ENCODE measurements at places on chromosomes 7 and 10.

DNA sequence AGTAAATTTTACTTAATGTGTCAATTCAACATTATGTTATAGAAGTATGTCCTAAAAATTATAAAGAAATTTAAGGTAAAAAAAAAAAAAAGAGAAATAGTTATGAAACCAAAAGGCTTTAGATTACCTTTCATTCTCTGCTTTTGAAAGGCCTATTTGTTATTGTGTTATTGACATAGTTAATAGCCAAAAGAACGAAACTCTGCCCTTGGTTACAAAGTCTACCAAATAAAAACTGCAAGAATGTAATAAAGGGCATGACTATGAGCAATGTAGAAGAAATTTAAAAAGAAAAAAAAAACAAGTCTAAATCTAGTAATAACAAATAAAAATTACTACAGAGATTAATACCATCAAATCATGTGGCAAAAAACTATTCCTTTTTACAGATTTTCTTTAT lies 10.6 kb downstream of the ACBD5 start:
- DNase-seq, result no peak

- DNase-seq, result no peak
Observed at GRCh38 chr10:32038777-32039176, 17.4 kb downstream of the KIF5B start.

- DNase-seq, result no peak
Observed at GRCh38 chr7:98014830-98015229, 24.8 kb upstream of the OCM2 start.

- no peak for DNase-seq
Observed at GRCh38 chr10:5949009-5949759, 28.2 kb downstream of the IL15RA start.

DNA sequence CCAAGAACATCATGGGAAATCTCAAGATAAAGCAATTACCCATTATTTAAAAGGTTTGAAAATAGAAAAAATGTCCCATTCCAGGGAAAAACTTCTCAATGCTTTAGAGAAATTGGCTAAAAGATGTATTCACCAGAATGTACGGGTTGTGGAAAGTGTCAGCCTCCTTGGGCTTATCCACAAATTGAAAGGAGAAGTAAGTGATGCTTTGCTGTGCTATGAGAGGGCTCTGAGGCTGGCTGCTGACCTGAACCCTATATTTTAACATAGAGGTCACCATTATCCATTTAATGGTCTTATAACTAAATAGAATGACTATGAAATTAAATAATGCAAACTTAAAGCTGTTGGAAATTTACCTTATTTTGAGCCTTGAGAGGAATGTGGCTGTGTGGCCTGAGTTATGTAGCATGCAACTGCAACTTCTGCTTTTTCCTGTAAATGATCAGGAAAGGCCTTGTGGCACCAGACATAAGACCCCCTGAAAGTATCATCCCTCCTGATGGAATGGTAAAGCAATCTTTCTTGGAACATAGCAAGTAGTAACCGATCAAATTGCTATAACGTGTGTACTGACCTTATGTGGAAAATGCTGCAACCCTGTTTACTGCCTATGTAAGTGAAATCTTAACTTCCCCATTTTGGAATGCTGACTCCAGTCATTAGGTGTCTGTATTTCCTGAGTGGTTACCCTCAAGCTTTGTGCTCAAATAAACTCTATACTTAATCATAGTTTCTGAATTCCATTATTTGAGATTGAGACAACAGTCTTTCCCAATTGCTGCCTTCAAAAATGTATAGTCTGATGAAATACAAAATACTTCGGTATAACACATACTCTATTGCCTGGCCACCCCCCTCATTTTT lies 6.9 kb downstream of the IFIT1B start:
- no peak for DNase-seq

DNA sequence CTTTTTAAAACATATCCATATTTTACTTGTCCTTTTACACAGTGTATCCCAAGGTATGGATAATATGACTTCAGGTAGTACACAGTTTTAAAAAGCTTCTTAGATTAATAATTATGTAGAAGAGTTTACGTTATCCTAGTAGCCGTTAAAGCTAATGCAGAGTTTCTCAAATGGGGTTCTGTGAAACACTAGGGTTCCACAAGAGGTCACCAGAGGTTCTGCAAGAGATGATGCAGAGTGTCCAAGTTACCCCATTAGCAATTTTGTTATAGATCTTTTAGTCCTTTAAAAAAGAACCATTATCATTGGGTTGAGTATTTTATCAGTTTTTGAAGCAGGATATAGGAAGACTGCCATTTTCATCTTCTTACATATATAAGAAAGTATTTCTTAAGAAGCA lies 298.9 kb upstream of the HPS1 start:
- no peak for DNase-seq

DNA sequence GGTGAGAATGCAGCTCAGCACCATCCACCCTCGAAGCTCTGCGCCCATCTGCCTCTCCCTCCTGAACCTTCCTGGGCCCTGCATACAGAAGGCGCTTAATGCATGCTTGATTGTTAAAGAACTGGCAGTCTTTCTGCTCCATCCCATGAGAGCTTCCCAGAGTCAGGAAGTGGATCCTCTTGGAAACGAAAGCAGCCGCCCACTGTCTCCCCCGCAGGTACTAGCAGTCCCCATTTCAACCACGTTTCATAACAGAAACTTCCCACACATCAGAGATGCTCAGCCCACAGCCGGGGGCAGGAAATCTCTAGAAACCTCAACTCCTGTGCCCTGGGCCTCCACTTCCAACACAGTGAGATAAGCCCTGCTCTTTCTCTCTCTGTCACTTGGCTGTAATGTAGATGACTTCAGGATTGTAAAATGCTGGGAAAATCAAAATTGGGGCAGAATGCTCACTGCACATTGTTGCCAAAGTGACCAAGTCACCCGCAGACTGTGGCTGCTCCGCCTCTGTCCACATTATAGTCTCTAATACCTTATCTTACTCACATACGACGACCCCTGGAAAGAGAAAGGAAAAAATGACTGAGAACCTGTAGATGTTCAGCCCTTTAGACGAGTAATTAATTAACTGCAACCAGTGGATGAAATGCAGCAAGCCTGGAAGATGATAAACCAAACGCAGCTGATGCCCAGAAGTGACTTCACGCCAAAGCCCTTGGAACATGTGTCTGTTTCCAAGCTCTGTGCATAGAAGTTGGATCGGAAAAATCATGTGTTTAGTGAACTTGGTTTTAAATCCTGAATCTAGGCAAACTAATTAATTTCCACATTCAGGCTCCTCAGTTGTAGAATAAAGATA lies 28.5 kb downstream of the GSDME start:
- no peak for DNase-seq

DNA sequence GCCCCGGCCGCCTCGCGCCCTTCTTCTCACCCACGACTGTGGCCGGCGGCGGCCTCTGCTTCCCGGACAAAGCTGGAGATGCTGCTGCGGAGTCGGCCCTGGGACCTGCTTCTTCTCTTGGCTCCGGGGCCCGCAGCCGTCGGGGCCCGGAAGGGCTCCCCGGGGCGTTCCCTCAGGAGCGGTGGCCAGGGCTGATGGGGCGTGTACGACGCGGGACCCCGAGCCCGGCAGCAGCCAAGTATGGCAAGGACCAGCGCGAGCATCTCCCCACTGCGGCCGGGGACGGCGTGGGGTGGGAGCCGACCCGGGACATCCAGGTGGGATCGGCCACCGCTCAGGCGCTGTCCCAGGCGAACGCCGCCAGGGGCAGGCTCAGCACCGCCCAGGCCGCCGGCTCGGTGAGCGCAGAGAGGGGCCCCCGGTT lies 27.6 kb upstream of the BMS1 start:
- no peak for DNase-seq

- no peak for DNase-seq
Observed at GRCh38 chr10:112959207-112959838, 9.3 kb downstream of the TCF7L2 start.

GRCh38 chr7:142579946-142580345 lies 169.3 kb upstream of the PRSS1 start:
- DNase-seq, result no peak

- no peak for DNase-seq
Observed at GRCh38 chr7:117807676-117808075, 65.6 kb downstream of the CTTNBP2 start.

DNA sequence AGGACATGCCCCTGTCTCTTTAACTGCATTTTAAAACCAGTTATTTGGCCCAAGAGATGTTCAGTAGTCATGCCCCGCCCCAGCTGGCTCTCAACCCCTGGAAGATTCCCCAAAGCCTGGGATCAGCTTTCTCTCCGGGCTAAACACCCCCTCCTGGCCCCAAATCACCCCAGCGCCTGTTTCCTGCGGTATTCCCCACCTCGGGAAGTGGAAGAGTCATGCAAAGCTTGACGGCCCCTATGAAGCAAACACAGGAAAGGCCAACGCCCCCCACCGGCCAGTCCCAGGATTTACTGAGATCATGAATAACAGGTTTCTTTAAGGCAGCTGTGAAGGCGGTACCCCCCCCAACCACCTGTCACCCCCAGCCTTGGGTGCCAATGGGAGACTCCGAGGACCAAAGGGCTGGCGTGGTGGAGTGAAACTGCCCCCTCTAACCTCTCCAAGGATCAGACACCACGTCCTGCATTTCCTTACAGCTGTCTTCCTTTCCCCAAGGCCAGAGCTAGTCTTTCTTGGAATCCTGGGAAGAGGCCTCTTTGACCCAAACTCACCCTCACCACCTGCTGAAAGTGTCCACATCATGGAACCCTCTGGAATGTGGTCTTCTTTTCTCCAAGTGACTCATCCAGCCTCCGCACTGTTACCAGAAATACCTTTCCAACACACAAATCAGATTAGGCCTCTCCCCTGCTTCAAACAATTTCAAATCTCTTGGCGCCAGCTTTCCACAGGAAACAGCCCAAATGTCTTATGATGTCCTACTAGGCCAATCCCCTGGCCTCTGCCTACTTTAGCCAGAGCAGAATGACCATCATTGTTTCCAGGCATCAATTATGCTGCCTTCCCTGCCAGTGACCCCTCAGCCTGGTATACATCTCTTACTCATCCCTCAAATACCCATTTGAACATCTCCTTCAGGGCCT lies 301.5 kb downstream of the ZEB1 start:
- no peak for DNase-seq

DNA sequence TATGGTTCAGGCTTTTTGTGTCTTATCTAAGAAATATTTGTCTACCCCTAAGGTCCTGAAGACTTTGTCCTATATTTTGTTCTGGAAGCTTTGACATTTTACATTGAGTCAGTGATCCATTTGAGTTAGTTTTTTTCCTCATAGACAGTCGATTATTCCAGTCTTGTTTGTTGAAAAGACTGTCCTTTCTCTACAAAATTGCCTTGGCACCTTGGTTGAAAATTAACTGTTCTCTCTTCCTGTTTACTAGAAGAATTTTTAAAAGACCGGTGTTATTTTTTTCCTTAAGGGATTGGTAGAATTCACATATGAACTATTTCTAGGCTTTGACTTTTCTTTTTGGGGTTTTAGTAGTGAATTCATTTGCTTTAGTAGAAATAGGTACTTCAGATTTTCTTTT lies 12.0 kb downstream of the PLEKHA1 start:
- DNase-seq, result no peak

- DNase-seq, result no peak
Observed at GRCh38 chr10:132130286-132131265, 56.2 kb upstream of the DPYSL4 start.

- no peak for DNase-seq
Observed at GRCh38 chr10:115981081-115981480, 291.9 kb downstream of the GFRA1 start.

GRCh38 chr7:142110638-142111037 lies 880 bp upstream of the MGAM2 start:
- no peak for DNase-seq

GRCh38 chr10:116241085-116241484 lies 31.9 kb downstream of the GFRA1 start:
- no peak for DNase-seq

Measured in stimulated activated CD8-positive, alpha-beta memory T cell treated with anti-CD3 and anti-CD28 coated beads, Interleukin-4, amount 100 ng/mL, for 4 hours (primary cell).